ENCODE measurements at places on chromosomes 2 and 18. TPM values are rescaled to one million over a fixed set of nuclear protein-coding genes. Genes with fewer than 3 reads are reported as not detected.

- no peak overlapping the region for H3K4me3 ChIP-seq
- no peaks in the 10 kb centered on the region for H3K36me3 ChIP-seq
- peak; percentile 63 for DNase-seq
- H3K27me3 ChIP-seq: no peaks in the 10 kb centered on the region
- H3K27ac ChIP-seq: no peak overlapping the region
- no peaks in the 10 kb centered on the region for H3K4me1 ChIP-seq
These were observed 294.5 kb upstream of the NT5C1B start for GRCh38 chr2:18883616-18884456.

DNA sequence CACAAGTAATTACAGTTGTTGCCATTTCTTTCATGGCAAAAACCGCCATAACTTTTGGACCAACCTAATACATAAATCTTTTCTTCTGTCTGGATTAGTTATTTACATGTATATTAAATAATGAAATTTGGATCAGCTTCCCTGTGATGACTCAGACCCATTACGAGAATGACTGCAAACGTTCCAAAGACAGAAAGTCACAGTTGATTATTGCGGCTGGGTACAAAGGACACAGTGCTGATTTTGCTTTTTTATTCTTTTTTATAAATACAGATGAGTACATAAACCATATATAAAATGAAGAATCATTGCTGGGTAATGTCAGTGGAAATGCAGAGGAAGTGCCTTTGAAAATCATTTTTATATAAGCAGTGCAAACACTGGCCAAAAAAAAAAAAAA is 126.2 kb downstream of the TWIST2 start:
- no peak overlapping the region for H3K27ac ChIP-seq
- no peaks in the 10 kb centered on the region for H3K36me3 ChIP-seq
- no peaks in the 10 kb centered on the region for H3K27me3 ChIP-seq
- no peak for DNase-seq
- no peaks in the 10 kb centered on the region for H3K4me1 ChIP-seq

- no peaks in the 10 kb centered on the region for H3K27me3 ChIP-seq
- H3K4me3 ChIP-seq: no peak overlapping the region
- H3K36me3 ChIP-seq: no peaks in the 10 kb centered on the region
- H3K27ac ChIP-seq: no peak overlapping the region
- DNase-seq: no peak
- H3K4me1 ChIP-seq: peaks cover 11% of the 10 kb centered on the region
These were observed 47.9 kb upstream of the FANCL start for GRCh38 chr2:58289029-58289428.

SCYGR1 gene
- not detected for total RNA-seq

DNA sequence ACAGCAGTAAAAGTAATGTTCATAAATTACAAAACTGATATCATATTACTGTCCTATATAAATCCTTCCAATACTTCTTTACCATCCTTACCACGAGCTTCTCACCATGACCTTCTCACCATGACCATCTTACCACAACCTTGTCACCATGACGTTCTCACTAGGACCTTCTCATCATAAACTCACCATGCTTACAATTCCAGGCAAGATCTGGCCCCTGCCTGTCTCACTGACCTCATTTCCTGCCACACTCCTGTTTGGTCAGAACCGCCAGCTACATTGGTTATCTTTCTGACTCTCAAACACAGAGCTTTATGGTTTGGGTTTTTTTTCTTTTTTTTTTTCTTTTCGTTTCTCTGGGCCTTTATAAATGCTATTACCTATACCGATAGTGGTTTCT is 827.6 kb downstream of the RNF144A start:
- no peaks in the 10 kb centered on the region for H3K36me3 ChIP-seq
- no peak overlapping the region for H3K27ac ChIP-seq
- no peak overlapping the region for H3K4me3 ChIP-seq
- H3K4me1 ChIP-seq: no peaks in the 10 kb centered on the region
- no peak for DNase-seq

SCN9A gene
- not detected for total RNA-seq

DNA sequence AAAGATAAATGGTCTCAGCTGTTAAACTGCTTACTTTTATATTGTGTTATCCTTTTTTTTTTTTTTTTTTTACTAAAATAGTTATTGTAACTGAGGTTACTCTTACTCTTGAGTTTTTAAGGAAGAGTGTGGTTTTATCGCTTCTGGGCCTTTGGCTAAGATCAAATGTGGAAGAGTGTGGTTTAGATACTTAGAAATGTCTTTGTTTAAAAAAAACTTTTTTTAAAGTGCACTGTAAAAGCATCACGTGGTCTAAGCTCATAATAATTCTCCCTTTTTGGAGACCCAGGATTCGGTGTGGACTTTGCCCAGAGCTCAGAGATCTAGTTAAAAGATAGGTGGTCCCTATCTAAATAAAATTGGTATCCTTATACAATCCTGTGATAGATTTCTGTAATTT is 11.9 kb upstream of the OXER1 start:
- no peak overlapping the region for H3K27ac ChIP-seq
- H3K36me3 ChIP-seq: no peaks in the 10 kb centered on the region
- H3K27me3 ChIP-seq: no peaks in the 10 kb centered on the region
- no peak for DNase-seq

TUBB6 gene
- 27.7 TPM for total RNA-seq

DNA sequence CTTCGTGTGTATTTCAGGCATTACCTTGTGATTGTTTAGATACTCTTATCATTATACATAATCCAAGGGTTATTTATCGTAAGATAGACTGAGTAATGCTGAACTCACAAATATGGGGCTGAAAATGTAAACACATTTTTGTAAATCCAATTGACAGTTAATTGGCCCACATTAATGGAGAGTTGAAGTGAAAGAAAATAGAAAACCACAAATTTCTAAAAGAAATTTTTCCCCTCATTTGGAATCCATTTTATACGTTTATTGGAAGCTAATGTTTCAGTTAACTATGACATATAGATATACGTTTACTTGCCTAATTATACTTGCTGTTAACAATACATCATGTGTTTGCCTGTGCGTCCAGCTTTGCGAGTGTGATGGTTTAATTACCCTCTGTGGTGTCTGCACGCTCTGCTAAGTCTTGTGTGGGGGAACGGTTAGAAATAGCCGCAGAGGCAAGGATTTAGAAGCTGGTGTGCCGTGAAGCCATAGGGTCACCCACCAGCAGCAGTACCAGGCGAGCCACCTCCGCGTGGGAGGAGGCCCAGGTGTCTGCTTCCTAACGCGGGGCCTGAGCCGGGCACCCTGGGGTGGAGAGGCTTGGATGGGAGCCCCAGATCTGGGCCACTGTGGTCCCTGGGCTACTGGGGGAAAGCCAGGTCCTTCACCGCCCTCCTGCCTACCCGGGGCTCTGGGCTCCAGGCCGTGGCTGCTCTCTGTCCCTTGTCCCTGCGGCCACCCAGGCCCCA is 38.0 kb downstream of the TSHZ1 start:
- no peaks in the 10 kb centered on the region for H3K27me3 ChIP-seq
- H3K4me3 ChIP-seq: no peak overlapping the region
- no peak overlapping the region for H3K27ac ChIP-seq
- no peaks in the 10 kb centered on the region for H3K4me1 ChIP-seq
- no peak for DNase-seq

GRCh38 chr18:68427951-68428401 is 286.9 kb downstream of the TMX3 start:
- DNase-seq: no peak
- no peaks in the 10 kb centered on the region for H3K27me3 ChIP-seq
- H3K27ac ChIP-seq: no peak overlapping the region
- H3K4me1 ChIP-seq: no peaks in the 10 kb centered on the region
- no peaks in the 10 kb centered on the region for H3K36me3 ChIP-seq

Data from endodermal cell (in vitro differentiated cells).